Stimulated activated CD8-positive, alpha-beta memory T cell treated with anti-CD3 and anti-CD28 coated beads, Interleukin-2, amount 100 ng/mL, for 1 hour (primary cell): ENCODE measurements at places on chromosomes 11 and 22.

- no peak for DNase-seq
These were observed 77.7 kb downstream of the LINC01488 start for GRCh38 chr11:69559181-69559580.

- no peak for DNase-seq
These were observed 32.8 kb downstream of the PIWIL3 start for GRCh38 chr22:24741769-24742168.

DNA sequence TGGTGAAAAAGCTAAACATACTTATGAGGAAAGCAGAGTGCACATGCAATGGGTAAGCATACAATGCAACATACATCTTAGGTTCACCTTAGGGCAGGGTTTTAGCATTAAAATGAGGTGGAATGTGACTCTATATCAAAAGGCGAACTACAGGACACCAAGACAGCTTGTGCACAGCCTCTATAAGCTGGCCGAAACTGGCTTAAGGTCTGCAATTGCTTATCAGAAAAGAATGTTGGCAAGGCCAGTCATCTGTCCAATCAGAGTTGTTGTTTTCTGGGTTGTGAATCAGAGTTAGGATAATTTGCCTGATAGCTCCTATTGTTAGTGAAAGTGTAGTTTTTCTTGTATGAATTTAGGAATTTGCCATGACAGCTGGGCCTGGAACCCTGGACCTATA, 76.5 kb downstream of the LRRC4C start:
- no peak for DNase-seq

DNA sequence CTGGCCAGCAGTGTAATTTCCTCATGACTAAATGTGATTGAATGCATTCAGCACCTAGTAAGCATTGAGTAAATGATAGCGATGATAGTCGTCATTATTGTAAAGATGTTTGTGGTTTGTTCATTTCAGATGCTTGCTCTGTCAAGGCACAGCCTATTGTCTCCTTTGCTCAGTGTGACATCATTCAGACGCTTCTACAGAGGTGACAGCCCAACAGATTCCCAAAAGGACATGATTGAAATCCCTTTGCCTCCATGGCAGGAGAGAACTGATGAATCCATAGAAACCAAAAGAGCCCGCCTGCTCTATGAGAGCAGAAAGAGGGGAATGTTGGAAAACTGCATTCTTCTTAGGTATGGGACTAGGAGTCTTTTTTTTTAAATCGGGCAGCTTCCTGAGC, 7.6 kb downstream of the SDHAF2 start:
- no peak for DNase-seq

DNA sequence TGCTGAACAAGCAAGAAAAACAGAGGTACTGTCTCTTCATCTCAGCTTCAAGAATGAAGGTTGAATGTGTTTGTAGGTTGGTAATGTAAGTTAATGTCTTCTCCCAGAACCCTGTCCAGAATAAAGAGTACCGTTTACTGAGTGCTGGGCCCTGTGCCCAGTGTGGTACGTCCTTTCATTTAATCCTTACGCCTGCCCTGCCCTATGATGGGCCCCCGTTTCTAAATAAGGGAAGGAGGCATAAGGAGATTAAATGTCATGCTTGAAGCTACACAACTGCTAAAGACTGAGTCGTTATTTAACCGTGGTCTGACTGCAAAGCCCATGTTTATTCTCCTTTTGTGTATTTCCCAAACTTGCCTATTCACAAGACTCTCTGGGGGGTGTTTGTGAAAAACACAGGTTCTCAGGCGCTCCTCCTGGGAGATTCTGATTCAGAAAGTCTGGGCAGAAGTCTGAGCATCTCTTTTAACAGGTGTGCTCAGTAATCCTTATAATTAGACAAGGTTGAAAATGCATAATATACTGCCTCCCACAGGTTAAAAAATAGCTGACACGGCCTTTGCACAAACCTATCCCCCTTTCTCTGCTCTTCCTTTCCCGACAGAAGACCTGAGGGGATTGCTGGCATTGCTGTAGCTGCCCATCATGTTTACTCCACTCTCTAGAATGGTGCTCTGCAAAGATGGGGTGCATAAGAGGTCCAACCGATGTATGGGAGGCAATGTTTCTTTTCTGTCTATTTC, 56.3 kb upstream of the ZBTB44 start:
- DNase-seq = no peak

GRCh38 chr22:28094771-28095170, 175.7 kb upstream of the PITPNB start:
- no peak for DNase-seq

DNA sequence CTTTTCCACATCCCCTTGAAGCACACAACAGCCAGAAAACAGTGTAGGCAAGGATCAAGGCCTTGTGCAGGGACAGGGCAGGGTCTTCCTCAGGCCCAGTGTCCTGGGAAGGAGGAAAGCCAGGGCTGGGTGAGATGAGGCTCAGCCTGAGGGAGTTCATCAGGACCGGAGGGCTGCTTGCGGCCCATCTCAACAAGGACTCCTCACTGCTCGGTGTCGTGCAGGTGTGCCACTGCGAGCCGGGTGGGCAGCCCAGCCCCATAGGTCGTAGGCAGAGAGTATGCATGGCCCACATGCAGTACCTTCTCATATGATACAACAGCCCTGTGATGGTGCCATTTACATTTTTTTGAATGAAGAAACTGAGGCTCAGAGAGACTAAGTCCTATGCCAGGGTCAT, 12.9 kb downstream of the SHISA8 start:
- DNase-seq = no peak

GRCh38 chr11:95788921-95789505, 569 bp downstream of the FAM76B start:
- peak; percentile 0 for DNase-seq
